ENCODE measurements at places on chromosomes 2 and 18.

DNA sequence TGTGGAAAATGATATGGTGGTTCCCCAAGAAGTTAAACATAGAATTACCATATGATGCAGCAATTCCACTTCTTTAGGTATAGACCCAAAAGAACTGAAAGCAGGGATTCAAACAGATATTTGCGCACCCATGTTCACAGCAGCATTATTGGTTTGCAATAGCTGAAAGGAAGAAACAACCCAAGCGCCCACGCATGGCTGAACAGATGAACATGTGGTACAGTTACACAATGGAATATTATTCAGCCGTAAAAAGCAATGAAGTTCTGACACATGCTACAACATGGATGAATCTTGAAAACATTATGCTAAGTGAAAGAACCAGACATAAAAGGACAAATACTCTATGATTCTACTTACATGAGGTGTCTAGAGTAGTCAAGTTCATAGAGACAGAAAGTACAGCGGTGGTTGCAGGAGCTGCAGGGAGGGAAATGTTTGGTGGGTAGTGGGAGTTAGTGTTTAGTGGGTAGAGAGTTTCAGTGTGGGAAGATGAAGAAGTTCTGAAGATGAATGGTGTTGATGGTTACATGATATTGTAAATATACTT is 26.7 kb upstream of the ASPRV1 start:
- DNase-seq = no peak

- DNase-seq = no peak
Measured at GRCh38 chr2:188786368-188786841, 187.8 kb upstream of the COL3A1 start.

DNA sequence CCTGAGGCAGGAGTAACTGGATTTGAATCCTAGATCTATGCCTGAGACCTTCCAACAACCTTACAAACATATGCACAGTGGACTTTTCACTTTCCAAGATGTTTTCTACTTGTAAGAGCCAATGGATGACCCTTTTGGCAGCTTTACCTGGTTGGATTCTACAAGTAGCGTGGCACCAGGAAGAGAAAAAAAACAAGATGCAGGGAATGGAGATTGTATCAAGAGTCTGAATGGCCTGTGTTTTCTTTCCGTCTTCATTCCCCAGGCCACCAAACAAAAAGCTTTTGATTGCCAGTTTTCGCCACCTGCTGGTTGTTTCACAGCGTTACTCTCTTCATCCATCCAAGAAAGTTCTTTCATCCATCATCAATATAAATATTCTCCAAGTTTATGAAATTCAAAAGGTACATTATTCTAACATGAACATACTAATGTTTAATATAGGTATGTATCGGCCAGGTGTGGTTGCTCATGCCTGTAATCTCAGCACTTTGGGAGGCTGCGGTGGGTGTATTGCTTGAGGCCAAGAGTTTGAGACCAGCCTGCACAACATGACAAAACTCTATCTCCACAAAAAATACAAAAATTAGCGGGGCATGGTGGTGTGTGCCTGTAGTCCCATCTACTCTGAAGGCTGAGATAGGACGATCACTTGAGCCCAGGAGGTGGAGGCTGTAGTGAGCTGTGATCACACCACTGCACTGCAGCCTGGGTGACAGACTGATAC is 3.5 kb upstream of the BCL2 start:
- no peak for DNase-seq

- no peak for DNase-seq
Measured at GRCh38 chr2:153059338-153060052, 341.1 kb downstream of the ARL6IP6 start.

- no peak for DNase-seq
Measured at GRCh38 chr2:153870308-153870707, 1.4 kb upstream of the GALNT13 start.

- no peak for DNase-seq
Measured at GRCh38 chr2:215577356-215577755, 141.5 kb upstream of the FN1 start.

- DNase-seq = no peak
Measured at GRCh38 chr2:10346929-10347561, 44.3 kb downstream of the HPCAL1 start.

- no peak for DNase-seq
Measured at GRCh38 chr2:173589604-173590275, 235.1 kb downstream of the CDCA7 start.

GRCh38 chr2:10810202-10811161 is 2.1 kb downstream of the PDIA6 start:
- DNase-seq = no peak

DNA sequence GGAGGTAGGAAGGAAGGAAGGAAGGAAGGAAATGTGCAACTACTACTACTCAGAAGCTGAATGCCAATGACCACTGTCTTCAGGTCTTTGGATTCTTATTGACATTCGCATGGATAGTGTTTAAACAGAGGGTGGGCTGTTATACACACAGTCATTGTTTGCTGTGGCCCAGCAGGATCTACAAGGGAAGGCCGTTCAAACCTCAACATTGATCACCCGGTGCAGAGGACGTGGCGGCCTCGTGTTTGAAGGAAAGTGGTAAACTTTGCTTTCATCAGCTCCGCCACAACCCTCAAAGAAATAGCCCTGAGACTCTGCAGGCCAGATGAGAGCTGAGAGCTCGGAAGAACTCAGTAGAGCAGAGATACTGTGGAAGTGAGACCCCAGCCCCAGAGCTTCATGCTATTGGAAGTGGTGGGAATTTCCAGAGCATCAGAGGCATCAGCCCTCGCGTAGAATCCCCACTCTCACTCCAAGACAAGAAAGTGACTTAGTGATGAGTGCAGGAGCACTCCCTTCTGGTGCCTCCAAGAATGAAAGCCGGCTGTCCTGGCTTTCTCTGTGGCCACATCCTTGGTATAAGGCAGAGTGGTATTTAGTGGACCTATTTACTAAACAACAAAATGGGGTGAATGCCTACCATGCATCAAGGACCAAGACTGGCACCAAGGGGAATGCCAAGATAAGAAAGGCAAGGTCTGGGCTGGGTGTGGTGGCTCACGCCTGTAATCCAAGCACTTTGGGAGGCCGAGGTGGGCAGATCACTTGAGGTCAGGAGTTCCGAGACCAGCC is 10.1 kb upstream of the ROCK2 start:
- no peak for DNase-seq

GRCh38 chr2:84613082-84613481 is 96.8 kb downstream of the DNAH6 start:
- no peak for DNase-seq

- no peak for DNase-seq
Measured at GRCh38 chr2:152492131-152492530, 157.2 kb downstream of the FMNL2 start.

- DNase-seq = no peak
Measured at GRCh38 chr2:103656558-103656957, 894.7 kb downstream of the TMEM182 start.
